ENCODE measurements at places on chromosomes 1 and 21.

DNA sequence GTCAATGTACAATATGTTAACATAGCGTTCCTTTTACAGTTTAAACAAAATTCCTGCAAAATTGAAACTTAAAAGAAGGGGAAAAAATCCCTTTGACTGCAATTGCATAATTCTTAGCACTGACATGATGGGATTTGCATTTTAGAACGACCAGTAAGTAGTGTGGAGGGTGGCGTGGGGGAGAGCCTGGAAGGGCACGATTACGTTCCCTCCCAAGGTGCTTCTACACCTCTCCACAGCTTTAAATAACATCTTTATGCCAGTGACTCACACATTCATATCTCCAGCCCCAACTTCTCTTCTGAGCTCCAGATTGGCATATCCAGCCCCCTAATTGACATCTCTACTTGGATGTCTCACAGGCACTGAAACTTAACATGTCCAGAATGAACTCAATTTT, 64.3 kb downstream of the OLFML3 start:
- no peak for DNase-seq

DNA sequence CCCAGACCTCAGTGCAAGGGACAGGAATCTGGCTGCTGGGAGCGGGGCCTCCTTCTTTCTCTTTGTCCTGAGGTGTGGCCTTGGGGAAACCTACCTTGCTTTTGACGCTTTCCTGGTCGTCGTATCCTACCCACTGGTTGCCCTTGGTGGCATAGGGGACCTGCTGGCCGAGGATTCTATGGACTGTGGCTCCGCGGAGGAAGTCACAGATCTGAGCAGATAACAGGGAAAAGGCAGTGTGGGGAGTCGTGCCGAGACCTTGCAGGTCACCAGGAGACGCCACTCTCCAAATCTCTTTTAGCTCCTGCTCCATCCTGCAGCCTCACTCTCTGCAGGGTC, 4.0 kb upstream of the MYBPH start:
- no peak for DNase-seq

DNA sequence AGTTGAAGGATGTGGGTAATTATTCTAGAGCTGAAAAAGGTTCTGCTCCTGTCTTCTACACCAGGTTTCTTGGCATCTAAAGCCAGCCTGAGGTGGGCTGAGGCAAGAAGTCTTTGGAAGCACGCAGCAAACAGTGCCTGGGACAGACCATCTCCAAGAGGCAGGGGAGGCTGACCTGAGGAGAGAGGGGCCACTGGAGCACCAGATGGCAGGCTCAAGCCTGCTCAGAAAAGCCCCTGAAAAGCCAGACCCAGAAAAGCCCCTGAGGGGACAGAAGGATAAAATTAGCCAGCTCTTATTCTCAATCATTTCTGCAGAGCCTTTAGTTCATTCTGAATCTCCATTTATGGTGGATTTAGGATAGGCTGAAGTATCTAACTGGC, 17.1 kb downstream of the FCRL4 start:
- DNase-seq = no peak

DNA sequence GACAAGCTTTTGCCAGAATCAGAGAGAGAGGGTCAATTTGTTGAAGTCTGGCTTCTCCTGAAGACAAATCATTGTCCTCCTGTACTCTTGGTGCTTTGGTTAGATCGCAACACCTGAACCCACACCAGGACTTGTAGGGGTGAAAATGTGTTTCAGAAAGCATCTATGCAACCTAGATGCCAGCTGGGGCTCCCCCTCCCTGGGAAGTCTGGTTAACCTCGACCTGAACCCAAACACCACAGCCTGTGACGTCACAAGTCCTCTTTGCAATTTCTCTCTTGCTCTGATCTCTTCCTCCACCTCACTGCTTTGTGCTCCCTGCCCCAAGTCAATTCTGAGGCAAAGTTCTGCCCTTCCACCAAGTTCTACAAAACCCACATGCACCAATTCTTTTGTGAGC, 42.8 kb upstream of the USP24 start:
- DNase-seq = peak; percentile 55

DNA sequence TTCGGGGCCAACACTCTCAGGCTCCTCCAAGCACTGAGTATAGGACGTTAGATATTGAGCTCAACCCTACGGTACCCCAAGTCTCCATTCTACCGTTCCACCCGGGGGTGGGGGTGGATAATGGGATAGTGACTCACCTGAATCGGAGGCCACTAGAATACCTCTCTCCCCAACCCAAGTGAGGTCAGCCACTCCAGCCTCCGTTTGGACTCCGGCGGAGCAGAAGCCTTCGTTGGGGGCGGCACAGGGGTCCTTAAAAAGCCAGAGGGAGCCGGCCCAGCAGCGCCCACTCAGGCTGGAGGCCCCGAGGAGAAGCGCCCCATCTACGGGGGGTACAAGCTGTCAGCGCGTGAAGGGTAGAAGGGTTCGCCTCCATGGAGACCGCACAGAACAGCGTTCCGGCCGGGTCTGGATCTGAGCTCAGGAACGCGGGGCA, 556 bp downstream of the WDR77 start:
- peak; percentile 25 for DNase-seq

- DNase-seq = peak; percentile 53
These were observed 251.6 kb upstream of the SGIP1 start for GRCh38 chr1:66282343-66282852.

GRCh38 chr1:183761871-183762270, 43.0 kb upstream of the RGL1 start:
- DNase-seq = no peak

DNA sequence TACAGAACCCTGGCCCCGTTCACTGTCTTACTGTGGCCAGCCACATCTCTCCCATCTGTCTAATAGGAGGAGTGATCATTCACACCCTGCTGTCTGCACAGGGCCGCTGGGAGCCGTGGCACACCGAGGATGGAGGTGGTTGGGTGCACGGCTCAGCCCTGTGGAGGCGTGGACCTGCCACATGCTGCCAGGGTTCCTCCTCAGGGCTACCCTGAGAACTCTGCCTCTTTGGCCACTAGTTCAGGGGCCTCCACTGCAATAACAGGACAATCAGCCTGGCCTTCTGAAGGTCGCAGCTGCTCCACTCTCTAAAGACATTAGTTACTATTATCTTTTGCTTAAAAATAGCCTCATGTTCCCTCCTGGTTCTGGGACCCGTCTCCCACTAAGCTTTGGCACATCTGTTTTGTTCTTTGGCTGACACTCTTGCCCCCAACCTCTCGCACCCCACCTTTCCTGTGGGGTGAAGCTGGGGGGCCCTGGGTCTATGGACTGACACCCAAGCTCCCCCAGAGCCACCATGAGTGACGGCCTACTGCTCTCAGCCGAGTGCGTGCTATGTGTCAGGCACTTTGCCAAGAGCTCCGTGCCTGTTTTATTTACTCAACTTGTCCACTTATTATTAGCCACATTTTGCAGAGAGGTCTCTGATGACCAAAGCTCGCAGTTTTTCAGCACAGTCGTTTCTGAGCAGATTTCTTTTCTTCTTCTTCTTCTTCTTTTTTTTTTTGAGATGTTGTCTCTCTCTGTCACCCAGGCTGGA, 66.3 kb downstream of the ARHGEF10L start:
- no peak for DNase-seq

DNA sequence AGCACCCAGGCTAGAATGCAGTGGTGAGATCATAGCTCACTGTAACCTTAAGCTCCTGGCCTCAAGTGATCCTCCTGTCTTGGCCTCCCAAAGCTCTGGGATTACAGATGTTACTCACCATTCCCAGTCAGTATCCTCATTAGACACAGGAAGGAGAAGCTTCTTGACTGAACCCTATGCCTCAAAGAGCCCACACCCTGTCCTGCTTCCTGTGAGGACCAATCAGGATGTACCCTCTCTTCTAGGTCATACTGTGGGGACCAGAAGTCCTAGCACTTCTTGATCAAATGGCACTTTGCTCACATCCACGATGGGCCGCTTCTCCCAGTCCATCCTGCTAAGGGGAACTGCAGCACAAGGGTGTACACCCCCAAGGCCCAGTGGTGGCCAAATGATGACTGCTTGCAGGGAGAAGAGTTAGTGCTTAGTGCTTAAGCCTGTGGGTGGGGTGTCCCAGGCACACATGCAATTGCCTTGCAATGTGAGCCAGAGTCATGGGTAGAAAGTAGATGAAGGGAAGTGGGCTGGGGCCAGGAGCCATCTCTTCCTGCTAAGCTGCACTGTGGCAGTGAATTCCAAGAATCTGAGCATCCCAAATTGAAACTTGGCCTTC, 9.8 kb downstream of the CD34 start:
- DNase-seq = no peak

- DNase-seq = no peak
These were observed 12.8 kb downstream of the ETNK2 start for GRCh38 chr1:204139088-204139487.

DNA sequence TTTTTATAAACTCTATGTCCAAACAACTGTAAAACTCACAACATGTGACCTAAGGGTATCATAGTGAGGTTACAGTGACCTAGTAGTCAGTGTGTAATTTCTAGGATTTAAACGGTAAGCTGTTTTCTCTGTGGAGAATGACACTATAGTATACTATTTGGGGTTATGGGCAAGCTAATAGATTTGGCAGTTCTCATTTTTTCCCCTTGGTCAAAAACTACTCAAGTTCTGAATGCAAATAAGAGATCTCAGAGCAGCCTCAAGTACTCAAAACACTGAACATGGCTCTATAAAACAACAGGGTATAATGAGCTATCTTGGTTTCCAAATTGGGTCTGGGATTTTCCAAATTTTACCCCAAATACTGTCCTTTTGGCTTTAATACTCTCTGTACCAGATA, 88.5 kb upstream of the HMCN1 start:
- DNase-seq = no peak

DNA sequence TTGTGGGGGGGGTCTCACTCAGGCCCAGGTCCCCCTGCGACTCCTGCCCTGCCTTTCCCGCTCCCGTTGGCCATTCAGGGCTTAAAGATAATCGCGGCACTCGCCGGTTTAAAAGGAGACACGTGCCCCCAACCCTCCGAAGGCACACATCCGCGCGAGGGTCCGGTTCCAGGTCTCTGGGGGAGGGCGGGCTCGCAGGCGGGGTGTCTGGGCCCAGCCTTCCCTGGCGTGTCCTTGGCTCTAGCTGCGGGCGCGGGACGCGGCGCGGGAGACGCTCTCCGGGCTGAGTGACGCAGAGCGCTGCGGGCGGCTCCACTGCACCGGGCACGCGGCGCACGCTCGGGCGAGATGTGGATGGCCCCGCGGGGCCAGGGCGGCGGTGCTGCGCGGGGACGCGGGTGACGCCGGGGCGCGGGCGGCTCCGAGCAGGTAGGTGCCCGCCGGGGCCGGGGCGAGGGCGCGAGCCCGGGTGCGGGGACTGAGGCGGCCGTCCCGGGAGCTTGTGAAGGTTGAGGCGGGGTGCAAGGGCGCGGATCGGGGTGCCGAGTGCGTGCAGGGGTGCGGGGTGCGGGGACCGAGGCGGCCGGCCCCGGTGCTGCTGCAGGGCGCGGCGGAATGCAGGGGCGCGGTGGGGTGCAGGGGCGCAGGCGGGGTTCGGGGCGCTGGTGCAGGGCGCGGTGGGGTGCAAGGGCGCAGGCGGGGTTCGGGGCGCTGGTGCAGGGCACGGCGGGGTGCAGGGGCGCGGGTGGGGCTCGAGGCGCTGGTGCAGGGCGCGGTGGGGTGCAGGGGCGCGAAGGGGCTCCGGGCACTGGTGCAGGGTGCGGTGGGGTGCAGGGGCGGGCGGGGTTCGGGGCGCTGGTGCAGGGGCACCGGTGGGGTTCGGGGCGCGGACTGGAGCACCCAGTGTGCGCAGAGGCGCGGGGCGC, 3.3 kb upstream of the TRPM2 start:
- no peak for DNase-seq

DNA sequence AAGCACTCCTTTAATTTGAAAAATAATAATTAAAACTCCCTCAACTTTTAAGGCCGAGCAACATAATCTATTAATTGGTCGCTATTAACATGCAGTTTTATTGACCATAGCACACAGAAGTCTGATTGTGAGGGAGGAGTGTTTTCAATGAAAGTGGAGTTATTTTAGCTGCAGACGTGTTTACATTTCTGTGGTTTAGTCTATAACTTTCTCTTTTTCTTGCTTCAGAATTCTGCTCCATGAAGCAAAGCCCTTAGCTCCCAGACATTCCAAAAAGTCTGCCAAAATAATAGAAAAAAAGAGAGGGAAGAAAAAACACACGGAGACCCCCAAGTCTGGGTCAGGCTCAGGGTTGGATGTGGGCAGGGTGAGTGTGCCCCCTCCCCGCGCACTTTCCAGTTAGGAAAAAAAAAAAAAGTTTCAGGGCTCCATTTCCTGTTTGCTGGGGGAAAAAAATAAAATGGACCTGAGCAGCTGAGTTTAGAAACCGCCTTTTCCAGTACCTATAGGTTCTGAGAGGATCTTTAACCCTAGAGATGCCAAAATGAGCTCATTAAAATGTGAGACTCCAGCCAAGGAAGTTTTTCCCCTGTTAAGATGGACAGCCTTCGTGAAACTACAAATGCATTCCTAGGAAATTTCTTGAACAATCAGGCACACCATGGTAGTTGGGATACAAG, 143.7 kb upstream of the ETS2 start:
- no peak for DNase-seq

DNA sequence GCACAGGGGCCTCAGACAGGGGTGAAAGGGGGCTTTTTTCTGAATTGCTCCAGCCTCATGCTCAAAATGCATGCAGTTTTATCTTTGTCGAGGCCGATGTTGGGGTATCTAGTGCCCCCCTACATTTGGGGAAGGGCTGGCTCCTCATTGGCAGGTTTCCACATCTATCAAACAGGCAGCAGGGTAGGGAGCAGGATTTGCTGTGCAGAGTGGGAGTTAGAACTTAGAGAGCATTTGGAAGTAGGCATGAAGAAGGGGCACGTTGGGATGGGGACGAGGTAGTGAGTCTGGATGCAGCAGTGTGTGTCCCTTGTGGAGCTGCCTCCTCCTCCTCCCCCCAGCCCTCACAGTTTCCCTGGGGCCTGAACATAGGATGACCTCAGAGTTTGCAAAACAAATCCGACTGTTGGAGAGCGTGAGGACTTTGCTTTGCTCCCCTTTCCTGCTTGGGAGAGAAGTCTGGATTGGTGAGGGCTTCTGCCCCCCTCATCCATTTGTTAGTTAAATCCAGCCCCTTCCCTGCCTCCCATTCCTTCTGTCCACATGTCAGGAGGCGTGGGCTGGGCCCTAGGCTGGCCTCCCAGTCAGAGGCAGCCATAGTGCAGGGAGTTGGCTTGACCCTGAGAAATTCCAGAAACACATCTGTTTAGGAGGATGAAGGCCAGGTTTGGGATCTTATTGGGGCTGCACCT, 36.9 kb upstream of the GPR37L1 start:
- DNase-seq = no peak
